ENCODE measurements at places on chromosomes 11 and 22. TPM values are rescaled to one million over a fixed set of nuclear protein-coding genes. Genes with fewer than 3 reads are reported as not detected.
A peak's percentile ranks its signal among the peaks of the same experiment; 100 is the strongest.

The SLC22A8 gene
- polyA plus RNA-seq = not detected

The TSSC4 gene
- 1.3 TPM for polyA plus RNA-seq

The COMT gene
- polyA plus RNA-seq = 23.1 TPM

The CSF2RB gene
- polyA plus RNA-seq = 2.0 TPM

The CHEK2 gene
- polyA plus RNA-seq = 10.2 TPM

The C11orf42 gene
- not detected for polyA plus RNA-seq

The DGCR6 gene
- 0.37 TPM for polyA plus RNA-seq

The GRM5 gene
- polyA plus RNA-seq = not detected

The CWF19L2 gene
- polyA plus RNA-seq = 13.4 TPM

The HEPHL1 gene
- 0.02 TPM for polyA plus RNA-seq

The PHF21B gene
- polyA plus RNA-seq = 2.4 TPM

The SLC1A2 gene
- polyA plus RNA-seq = 0.02 TPM

The CCDC188 gene
- not detected for polyA plus RNA-seq

The TMEM184B gene
- polyA plus RNA-seq = 30.3 TPM

DNA sequence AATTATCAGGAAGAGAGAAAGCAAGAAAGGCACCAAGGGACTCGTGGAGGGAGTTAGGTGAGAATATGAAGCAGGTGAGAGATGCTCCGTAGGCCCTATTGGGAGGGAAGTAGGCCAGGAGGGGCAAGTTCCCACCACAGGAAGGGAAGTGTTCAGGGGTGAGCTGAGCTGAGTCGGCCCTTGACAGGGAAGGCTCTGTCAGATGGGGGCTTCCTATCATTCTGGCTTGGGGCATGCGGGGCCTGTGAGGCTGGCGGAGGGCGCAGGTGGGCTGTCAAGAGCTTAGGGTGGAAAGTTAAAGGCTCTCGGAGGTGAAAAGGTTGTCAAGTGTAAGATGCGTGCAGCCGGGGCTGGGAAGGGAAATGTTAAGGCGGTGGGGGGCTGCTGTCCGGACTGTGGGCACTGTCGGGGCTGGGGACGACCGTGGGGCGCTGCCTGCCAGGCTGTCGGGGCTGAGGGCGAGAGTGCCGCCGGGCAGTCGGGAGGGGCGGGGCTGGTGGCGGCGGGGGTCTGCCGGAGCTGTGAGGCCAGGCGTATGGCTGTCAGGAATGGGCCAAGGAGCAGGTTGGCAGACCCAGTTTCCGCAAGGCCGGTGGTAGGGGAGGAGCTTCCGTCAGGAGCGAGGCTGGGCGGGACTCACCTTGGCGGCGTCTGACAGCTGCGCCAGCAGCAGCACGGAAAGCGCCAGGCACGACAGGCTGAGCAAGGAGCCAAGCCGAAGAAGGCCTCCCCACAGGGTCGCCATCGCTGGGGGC, 496 bp downstream of the TMEM9B start:
- peak; percentile 77 for DNase-seq

DNA sequence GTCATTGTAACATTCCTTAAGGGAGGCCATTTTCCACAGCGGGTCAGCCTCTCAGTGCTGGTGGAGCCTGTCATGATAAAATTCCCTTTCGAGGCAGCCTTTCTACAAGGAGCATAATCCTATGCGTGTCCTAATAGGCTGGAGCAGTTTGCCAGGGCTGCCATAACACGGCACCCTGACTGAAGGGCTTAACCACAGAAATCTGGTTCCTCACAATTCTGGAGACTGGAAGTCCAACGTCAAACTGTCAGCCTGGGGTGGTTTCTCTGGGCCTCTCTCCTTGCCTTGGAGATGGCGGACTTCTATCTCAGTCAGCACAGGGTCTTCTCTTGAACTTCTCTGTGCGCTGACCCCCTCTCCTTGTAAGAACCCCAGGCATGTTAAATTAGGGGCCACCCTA, 1.4 kb upstream of the RGL4 start:
- DNase-seq = no peak

- DNase-seq = no peak
Measured at GRCh38 chr11:128455766-128456165, 131.6 kb downstream of the ETS1 start.

GRCh38 chr11:73469401-73469800, 93.2 kb downstream of the RELT start:
- DNase-seq = no peak

- no peak for DNase-seq
Measured at GRCh38 chr11:114416441-114416961, 16.0 kb downstream of the RBM7 start.

GRCh38 chr11:2862395-2863275, 22.9 kb downstream of the CDKN1C start:
- no peak for DNase-seq

DNA sequence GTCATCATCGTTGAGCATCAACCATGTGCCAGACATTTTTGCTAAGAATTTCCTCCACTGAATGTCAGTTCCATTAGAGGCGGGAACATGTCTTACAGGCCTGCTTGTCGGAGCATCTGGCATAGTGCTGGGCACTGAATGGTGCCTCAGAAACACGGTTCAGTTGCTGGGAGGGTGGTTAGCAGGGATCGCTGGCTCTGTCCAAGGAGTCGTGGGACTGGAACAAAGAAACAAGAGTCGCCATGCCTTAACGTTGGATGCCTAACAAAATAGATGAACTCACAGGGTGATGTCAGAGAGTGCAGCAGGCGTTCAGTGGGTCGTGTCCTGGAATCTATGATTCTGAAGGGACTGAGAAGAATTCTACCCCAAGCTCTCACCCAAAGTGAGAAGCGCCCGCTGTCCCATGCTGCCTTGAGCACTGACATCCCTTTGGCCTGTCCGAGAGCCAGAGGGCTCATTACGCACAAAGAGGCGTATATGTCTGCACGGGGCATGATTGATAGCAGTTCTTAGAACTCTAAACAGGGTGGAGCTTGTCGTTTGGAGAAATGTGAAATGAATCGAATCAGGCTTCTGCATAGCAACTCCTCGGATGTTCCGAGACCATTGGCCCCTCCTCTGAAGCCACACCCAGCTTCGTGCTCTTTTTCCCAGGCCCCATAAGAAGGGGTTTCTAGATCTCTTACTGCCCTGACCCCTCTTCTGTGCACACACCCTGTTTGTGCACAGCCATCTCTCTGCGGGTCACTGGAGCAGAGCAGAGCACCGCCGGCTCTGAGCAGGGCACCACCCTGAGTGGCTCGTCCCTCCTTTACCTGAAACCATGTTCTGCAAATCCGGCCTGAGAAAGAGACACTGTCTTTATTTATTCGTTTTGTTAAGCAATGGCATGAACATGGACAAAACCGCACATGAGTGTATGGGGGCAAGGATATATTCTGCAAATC, 113.1 kb upstream of the B3GAT1 start:
- no peak for DNase-seq

DNA sequence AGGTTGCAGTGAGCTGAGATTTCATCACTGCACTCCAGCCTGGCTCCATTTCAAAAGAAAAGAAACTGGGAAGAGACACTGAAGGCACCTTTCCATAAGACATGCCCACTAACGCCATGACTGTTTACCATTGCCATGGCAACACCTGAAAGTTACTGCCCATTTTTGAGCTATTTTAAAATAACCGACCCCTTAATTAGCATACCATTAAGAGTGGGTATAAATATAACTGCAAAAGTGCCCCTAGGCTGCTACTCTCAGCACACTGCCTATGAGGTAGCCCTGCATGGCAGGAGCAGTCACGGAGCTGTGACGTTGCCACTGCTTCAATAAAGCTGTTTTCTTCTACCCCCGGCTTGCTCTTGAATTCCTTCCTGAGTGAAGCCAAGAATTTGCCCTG, 9.9 kb upstream of the RNASEH2C start:
- DNase-seq = no peak

DNA sequence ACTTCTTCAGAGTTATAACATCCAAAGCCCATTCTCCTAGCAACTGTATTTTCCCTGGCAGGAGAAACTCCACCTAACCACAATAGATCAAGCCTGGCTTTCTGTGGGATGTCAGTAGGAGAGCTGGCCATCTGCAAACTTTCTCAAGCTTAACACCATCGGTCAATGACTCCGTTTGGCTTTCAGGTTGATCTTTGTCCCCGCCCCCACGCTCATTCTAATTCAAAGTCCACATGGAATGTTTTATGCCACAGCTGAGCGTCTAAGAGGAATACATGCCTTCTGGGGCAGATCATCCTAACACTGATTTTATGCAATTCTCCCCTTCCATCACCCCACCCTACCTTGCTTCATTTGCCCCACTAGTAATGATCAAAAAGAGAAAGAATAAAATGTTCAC, 4.8 kb downstream of the GVQW3 start:
- no peak for DNase-seq

- no peak for DNase-seq
Measured at GRCh38 chr11:121207485-121208115, 85.0 kb upstream of the SC5D start.

DNA sequence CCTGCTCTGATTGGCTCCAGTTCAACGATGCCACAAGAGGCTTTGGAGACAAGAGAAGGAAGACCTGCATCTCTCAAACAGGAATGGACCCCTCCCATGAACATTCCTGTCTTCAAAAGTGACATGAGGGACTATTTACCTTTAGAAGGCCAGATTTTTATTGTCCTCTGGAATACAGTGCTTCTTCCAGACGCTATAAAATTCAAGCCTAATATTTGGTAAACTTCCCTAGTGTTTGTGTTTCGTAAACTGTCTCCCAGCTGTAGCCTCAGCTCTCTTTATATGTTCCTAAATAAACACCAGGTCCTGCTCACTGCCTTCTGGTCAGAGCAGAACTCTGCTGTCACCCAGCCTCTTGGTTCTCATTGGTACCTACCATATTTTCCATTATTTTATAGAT, 157.8 kb downstream of the CCDC34 start:
- DNase-seq = no peak

DNA sequence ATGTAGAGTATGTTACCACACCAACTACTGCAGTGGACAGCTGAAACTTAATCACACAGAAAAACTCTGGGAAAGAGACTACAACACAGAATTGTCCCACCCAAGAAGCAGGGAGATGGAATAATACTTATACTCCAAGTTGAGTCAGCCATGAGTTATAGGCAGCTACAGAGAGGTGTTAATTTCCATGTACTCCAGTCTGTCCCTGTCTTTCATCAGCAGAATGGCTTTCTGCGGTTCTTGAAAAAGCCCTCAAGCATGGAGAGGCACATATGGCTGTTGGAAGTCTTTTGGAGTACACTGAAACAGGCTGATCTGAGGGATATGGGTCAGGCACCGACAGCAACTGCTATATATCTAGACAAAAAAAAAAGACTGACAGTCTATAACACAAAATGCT, 219.5 kb downstream of the DLG2 start:
- no peak for DNase-seq

- DNase-seq = no peak
Measured at GRCh38 chr11:45518141-45518832, 147.1 kb downstream of the CHST1 start.

- no peak for DNase-seq
Measured at GRCh38 chr22:46734830-46735453, 3.1 kb downstream of the CERK start.

DNA sequence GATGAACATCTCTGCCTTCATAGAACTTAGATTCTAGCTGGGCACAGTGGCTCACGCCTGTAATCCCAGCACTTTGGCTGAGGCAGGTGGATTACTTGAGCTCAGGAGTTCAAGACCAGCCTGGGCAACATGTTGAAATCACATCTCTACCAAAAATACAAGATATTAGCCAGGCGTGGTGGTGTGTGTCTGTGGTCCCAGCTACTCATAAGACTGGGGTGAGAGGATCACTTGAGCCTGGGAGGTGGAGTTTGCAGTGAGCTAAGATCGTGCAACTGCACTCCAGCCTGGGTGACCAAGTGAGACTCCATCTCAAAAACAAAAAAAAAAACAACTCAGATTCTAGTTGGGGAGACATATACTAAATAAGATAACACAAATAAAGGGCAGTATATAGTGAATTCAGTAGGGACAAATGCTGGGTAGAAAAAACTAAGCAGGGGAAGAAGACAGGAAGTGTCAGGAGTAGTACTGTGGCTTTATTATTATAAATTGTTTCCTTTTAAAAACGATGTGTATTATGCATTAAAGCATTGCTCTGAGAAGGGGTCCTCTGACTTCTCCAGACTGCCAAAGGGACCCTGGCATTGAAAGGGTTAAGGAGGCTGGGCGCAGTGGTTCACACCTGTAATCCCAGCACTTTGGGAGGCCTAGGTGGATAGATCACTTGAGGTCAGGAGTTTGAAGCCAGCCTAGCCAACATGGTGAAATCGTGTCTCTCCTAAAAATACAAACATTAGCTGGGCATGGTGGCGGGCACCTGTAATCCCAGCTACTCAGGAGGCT, 46.7 kb downstream of the PACS1 start:
- DNase-seq = no peak

- DNase-seq = no peak
Measured at GRCh38 chr22:46146329-46146728, 4.0 kb upstream of the PPARA start.

- DNase-seq = no peak
Measured at GRCh38 chr11:73243093-73243485, 25.0 kb downstream of the P2RY2 start.

DNA sequence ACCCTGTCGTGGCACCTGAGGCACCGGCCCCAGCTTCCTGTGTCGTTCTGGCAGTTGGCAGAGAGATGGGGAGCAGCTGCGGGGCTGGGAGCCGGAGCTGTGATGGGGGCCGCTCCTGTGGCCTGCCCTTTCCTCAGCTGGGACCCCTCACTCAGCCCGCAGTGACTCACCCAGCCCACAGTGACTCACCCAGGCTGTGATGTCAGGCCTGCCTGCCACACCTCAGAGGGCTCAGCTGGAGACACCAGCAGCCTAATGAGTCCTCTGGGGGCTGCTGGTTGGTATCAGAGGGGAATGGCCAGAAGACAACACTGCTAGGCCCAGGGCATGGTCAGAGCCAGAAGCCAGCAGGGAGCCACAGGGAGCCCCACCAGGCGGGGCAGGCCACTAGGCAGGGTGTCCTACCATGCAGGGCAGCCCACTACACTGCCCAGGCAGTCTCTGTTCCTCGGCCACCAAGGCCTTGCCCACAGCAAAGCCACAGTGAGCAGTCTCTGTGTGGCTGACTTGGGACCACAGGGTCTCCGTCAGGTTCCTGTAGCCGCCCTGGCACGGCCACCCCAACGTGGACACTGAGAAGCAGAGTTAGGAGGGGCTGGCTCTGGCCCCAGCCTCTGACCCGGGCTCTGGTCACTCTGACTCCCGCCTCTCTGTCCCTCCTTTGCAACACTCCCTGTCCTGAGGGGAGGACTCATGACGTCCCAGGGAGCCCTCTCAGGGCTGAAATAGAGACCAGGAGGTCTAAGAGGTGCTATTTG, 4.2 kb upstream of the FXYD2 start:
- DNase-seq = peak; percentile 64

DNA sequence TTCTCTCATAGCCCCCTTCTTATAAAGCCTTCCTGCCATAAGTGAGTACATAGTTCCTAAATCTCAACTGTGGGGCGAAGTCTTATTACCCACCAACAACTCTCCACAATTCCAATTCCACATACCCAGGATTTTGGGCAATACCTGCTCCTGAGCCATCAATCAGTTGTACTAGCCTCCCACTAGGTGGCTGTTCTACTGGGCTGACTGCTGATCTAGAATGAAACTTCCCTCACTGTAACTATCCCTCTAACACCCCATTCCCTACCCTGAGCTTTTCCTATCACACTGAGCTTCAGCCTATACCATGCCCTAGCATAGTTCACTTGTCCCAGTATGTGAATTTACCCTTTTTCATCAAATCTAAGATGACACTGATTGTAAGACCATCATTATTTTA, 52.5 kb downstream of the RRAS2 start:
- no peak for DNase-seq
